ENCODE measurements at places on chromosomes 1 and 21.

DNA sequence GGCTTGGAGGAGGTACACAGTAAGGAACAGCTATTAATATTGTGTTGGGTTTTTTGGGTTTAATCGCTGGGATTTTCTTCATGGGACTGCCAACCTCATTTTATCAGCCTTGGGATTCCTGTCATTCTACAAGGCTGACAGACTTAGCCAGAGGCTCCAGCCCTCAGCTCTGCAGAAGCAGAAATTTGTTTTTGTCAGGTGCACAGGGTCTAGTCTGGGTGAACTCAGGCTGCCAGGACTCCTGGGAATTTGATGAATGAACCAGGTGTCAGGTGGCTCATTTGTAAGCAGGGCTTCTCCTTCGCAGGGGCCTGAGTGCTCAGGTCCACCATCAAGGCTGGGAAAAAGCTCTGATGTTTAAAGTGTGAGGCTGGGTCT is 11.5 kb upstream of the ZNF362 start:
- no peak for DNase-seq

DNA sequence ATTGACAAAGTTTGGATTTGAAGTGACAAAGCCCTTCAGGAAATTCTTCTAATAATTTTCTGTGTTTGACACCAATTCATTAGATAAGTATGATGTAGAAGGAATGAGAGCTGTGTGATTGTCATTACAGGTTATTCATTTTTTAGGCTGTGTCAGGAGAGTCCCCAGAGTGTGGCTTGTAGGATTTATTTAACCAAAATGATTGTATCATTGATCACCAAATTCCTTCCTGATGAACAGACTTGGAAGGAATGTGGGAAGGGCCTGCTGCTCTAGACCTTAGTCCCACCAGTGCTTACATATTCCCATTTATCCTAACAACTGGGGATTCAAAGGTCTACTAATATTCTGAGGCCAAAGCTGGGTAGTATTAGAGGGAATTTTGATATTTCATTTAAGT is 383.3 kb upstream of the KAZN start:
- DNase-seq = no peak

- no peak for DNase-seq
Measured at GRCh38 chr1:240687820-240688219, 75.9 kb upstream of the GREM2 start.

DNA sequence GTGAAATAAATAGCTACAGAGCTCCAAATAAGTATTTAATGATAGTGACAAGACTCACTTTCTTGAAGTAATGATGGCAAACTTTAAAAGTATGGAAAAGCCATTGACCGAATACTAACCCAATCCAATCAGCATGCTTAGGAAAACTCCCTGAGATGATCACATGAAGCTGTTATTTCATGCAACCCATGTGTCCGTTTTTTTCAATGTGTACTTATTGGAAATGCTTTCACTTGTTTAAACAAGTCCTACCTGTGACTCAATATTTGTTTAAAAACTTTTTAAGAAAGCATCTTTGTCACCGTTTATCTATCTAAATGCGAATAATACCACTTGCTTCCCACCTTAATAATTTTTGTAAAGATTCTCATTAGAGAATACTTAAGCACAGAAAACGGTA is 185.8 kb downstream of the NRIP1 start:
- DNase-seq = no peak

- no peak for DNase-seq
Measured at GRCh38 chr1:86546787-86547221, at the start of gene CLCA4. CLCA4 (plus strand) TSS chr1:86547078; CDS start chr1:86547120, 42 bp downstream.

DNA sequence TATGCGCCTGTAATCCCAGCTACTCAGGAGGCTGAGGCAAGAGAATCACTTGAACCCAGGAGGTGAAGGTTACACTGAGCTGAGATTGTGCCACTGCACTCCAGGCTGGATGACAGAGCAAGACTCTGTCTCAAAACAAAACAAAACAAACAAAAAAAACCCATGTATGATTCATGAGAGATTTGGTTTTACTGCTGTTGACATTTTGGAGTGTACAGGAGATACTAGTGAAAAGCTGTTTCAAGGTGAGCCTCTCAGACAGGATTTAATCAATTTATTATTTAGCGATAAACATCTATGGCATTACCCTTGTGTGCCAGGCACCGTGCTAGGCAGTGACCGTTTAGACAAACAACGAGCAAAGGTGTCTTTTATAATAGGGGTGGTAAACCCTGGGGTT is 16.5 kb downstream of the LHX4 start:
- DNase-seq = no peak

DNA sequence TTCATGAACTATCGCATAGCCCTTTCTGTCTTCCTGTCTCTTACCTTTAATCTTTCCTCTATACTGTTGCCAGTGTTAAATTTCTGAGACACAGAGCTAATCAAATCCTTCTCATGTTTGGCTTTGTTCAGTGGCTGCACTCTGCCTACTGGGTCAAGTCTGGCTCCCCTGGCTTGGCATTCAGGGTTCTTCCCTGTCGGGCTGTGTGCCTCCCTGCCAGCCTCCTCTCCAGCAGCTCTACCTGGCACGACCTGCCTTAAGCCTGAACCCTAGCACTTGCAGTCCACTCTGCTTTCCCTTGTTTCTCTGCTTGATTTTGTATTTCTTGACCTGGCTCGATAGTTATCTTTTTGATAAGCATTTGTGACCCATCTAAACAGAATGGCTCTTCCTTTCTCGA is 26.2 kb upstream of the GPR88 start:
- no peak for DNase-seq

GRCh38 chr1:110258734-110259133 is 48.6 kb downstream of the KCNC4 start:
- no peak for DNase-seq

DNA sequence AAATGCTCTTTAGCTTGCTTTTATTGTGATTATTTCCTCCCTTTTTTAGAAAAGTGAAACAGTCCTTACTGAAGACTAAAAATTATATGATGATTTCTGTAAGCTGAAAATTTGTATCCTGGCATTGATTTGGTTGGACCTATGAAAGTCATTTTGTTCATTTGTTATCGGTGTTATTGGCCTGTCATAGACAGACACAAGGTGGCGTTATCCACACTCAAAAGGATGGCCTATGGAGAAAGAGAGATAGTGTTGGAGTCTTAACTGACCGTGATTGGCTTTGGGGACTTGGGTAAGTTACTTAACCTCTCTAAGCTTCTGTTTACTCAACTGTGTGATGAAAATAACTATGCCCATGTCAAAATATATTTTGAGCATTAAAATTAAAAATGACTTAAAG is 203.6 kb upstream of the CHODL start:
- DNase-seq = peak; percentile 44

DNA sequence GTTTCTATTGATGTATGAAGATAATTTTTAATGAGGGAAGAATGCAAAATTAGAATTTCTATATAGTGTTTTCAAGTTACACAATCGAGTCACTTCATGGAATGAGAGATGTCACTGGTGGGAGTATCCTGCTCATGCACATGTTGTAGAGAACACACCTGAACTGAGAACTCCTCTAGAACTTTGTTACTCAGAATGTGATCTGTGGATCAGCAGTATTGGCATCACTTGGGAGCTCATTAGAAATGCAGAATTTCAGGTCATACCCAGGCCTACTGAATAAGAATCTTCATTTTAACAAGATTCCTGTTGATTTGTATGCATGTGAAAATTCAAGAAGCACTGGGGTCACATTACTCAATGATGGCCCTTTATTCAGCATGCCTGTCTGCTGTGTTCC is 28.8 kb downstream of the ZNF326 start:
- DNase-seq = no peak

DNA sequence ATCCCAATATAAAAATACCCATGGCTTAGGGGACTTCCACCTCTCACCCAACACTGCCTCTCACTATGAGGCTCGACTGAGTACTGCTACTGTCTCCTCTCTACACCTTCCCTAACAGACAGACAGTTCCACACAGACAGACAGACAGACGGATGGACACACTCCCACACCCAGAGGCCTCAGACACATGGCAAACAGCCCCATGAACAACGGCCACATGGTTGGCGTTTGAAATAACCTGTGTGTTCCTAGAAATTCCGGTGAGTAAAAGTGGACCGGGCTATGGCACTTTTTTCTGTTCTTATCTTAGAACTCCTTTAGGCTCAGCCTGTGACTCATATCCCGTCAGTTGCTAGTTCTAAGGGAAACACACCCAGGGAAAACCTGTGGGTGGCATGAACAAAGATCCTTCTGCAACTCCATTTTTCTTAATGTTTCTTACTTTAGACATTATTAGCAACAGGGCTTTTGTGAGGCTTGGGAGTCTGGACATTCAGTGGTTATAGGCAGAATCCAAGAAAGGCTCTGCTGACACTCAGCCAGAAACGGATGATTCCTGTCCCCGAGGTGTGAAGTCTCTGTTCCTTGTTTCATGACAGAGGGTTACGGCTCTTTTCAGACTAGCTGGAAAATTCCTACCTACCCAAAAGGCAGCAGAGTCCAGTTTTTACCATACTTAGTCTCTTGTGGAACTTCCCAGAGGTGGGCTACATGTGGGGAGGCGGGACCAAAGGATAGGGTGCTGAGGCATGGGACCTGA is 90.5 kb upstream of the TLR5 start:
- peak; percentile 81 for DNase-seq

GRCh38 chr1:221274373-221274772 is 395.1 kb downstream of the HLX start:
- DNase-seq = no peak

DNA sequence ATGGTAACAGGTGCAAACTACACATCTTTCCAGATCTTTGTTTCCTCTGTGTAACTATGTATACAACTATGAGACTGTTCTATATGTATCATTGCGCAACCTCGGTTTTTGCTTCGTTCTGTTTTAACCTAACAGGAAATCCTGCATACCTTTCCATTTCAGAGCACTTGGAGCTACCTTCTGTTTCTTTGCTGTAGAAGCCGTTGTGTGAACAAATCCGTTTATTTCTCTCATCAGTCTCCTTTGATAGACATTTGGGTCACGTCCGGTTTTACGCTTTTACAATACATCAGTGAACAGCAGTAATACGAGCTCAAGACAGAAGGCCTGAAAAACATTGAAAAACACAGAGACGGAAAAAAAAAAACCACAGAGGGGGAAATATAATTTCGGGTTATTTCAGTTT is 10.5 kb downstream of the ATP5IF1 start:
- DNase-seq = no peak

- no peak for DNase-seq
Measured at GRCh38 chr1:205343431-205344065, 13.2 kb downstream of the KLHDC8A start.

DNA sequence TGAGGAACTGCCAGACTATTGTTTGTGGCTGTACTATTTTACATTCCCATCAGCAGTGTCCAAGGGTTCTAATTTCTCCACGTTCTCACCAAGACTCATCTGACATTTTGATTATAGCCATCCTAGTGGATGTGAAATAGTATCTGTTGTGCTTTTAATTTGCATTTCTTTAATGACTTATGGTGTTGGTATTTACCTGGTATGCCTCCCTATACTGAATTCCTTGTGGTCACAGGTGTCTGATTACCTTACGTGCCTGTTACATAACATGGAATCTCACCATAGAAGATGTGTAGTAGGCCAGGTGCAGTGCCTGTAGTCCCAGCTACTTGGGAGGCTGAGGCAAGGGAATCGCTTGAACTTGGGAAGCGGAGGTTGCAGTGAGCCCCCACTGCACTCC is 13.5 kb downstream of the ZYG11A start:
- DNase-seq = no peak

GRCh38 chr1:241640867-241641622 is 876 bp upstream of the CHML start:
- no peak for DNase-seq

- DNase-seq = no peak
Measured at GRCh38 chr1:243917863-243918565, 68.0 kb upstream of the AKT3 start.

DNA sequence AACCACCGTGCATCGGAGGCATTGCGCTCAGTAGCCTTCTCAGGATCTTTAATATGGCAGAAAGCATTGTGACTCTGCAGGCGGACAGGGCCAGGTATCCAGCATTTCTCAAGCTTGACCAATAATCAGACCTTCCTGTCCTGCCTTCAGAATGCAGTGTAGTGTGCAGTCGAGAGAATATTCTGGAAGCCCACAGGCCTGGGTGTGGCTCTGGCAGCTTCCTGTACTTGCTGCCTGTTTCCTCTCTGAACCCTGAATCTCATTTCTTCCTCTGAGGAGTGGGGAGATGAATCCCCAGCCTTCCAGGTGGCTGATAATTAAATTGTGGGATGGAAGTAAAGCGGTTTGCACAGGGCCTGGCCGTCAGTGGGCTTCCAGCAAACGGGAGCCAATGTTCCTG is 42.3 kb downstream of the ACTL8 start:
- DNase-seq = no peak

- DNase-seq = no peak
Measured at GRCh38 chr1:182569939-182570610, 19.0 kb downstream of the RNASEL start.

DNA sequence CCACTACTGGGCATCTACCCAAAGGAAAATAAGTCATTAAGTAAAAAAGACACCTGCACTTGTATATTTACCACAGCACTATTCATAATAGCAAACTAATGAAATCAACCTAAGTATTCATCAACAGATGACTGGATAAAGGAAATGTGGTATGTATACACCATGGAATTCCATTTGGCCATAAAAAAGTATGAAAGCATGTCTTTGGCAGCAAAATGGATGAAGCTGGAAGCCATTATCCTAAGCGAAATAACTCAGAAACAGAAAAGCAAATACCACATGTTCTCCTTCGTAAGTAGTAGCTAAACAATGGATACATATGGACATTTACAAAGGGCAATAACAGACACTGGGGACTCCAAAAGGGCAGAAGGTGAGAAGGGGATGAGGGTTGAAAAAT is 485.7 kb upstream of the BRINP3 start:
- no peak for DNase-seq

- no peak for DNase-seq
Measured at GRCh38 chr1:205824180-205824579, 11.2 kb upstream of the SLC41A1 start.

DNA sequence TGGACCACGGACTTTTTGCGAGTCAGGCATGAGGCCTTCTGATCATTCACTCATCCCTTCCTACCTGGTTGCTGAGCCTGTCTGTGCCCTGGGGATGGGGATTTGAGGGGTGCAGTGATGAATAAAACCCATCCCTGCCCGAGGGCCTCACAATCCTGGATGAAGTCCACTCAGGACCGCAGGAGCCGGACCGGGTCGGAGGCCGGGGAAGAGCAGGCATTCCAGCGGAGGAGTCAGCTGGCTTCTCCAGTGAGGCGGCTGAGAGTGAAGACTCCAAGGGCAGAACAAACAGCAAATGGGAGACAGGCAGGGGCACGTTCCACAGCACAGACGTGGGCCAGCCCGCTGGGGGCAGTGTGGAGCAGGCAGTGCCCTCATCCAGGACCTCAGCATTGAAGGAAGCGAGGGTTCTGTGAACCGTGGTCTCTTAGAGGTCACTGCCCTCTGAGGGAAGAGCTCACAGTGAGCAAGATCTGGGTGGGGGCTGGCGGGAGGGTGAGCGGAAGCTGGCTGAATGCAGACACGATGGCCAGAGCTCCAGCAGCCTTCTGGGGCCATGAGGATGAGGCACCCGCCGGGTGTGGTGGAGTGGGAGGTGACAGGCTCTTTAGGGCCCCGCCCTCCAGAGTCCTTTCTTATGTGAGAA is 10.9 kb upstream of the LRRC3 start:
- no peak for DNase-seq

GRCh38 chr1:31624731-31625514 is 7.4 kb downstream of the HCRTR1 start:
- no peak for DNase-seq

GRCh38 chr21:44078411-44078981 is 28.7 kb upstream of the PWP2 start:
- DNase-seq = no peak

- DNase-seq = no peak
Measured at GRCh38 chr21:45846373-45847160, 135.0 kb upstream of the COL6A1 start.

- no peak for DNase-seq
Measured at GRCh38 chr1:226867461-226868054, 2.9 kb upstream of the PSEN2 start.
